Pancreas (tissue), 10 donors: ENCODE measurements at places on chromosomes 2 and 18. TPM values are rescaled to one million over a fixed set of nuclear protein-coding genes. Genes with fewer than 3 reads are reported as not detected.

GRCh38 chr2:131419441-131419840 is 55.5 kb upstream of the RAB6D start:
- no peaks in the 10 kb centered on the region for H3K27me3 ChIP-seq
- no peaks in the 10 kb centered on the region for H3K36me3 ChIP-seq
- no peak overlapping the region for H3K27ac ChIP-seq
- H3K4me3 ChIP-seq = no peak overlapping the region
- no peaks in the 10 kb centered on the region for H3K4me1 ChIP-seq

The TUBB8B gene
- 0.35 TPM for total RNA-seq

The STEAP3 gene
- total RNA-seq = 15.4 TPM

The C2orf80 gene
- total RNA-seq = not detected

GRCh38 chr2:173150087-173150486 is 74.4 kb downstream of the MAP3K20 start:
- no peak for DNase-seq
- no peaks in the 10 kb centered on the region for H3K4me1 ChIP-seq
- H3K36me3 ChIP-seq = no peaks in the 10 kb centered on the region
- H3K27ac ChIP-seq = no peak overlapping the region
- H3K27me3 ChIP-seq = no peaks in the 10 kb centered on the region

DNA sequence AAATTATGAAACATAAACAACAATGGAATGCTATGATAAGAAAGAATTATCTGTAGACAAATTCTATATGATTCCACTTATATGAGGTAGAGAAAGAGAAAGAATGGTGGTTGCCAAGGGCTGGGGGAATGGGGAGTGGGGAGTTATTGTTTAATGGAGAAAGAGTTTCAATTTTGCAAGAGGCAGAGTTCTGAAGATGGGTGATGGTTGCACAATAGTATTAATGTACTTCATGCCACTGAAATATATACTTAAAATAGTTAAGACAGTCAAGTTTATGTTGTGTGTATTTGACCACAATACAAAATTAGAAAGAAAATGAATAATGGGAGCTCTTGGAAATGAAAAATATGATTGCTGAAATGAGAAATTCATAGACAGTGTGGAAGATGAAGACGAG is 22.6 kb upstream of the FAM117B start:
- H3K4me3 ChIP-seq = no peak overlapping the region
- DNase-seq = no peak
- no peak overlapping the region for H3K27ac ChIP-seq
- no peaks in the 10 kb centered on the region for H3K36me3 ChIP-seq

DNA sequence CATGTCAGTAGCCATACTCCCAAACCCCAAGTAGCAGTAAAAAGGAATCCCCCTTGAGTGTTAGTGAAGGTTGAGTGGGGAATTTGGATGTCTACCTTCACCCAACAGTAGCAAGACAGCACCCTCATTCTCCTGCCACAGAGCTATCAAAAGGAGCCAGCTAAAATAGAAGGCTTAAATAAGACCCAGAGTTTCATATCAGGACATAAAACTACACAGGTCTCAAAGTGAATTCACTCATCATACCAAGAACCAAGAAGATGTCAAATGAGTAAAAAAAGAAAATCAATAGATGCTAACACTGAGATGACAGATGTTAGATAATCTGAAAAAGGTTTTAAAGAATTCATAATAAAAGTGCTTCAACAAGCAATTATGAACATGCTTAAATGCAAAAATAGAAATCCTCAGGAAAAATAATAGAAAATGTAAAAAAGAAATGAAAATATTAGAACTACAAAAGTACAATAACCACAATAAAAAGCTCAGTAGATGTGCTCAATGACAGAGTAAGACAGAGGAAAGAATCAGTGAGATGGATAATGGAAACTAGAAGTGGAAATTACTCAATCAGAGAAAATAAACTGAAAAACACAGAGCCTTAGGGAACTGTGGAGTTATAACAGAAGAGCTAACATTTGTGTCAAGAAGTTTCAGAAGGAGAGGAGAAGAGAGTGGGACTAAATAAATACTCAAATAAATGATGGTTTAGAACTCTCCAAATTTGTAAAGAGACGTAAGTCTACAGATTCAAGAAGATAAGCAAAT is 90.5 kb downstream of the EDAR start:
- H3K4me3 ChIP-seq = no peak overlapping the region
- H3K4me1 ChIP-seq = no peaks in the 10 kb centered on the region
- no peaks in the 10 kb centered on the region for H3K27me3 ChIP-seq

GRCh38 chr2:17122887-17123501 is 395.2 kb downstream of the RAD51AP2 start:
- H3K4me3 ChIP-seq = no peak overlapping the region
- H3K36me3 ChIP-seq = no peaks in the 10 kb centered on the region
- no peak overlapping the region for H3K27ac ChIP-seq

DNA sequence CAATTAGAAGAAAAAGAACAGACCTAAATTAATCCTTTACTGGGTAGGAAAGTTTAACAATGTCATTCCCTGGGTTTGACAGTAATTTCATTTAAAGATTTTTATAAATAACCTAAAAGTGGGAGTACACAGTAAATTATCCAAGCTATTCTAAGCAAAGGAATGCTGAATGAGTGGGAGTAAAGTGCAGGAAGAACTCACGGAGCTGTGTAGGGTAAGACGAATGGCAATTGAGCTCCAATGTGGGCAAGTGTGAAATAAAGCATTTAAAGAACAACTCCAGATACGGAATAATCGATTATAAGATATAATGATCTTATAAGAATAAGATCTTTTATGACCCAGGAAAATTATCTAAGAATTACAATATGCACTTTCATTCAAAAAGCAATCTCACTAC is 93.2 kb downstream of the LRRTM4 start:
- H3K4me1 ChIP-seq = no peaks in the 10 kb centered on the region
- no peak overlapping the region for H3K27ac ChIP-seq
- H3K36me3 ChIP-seq = no peaks in the 10 kb centered on the region
- DNase-seq = no peak
- H3K4me3 ChIP-seq = no peak overlapping the region
